ENCODE measurements at places on chromosomes 6 and 20.

DNA sequence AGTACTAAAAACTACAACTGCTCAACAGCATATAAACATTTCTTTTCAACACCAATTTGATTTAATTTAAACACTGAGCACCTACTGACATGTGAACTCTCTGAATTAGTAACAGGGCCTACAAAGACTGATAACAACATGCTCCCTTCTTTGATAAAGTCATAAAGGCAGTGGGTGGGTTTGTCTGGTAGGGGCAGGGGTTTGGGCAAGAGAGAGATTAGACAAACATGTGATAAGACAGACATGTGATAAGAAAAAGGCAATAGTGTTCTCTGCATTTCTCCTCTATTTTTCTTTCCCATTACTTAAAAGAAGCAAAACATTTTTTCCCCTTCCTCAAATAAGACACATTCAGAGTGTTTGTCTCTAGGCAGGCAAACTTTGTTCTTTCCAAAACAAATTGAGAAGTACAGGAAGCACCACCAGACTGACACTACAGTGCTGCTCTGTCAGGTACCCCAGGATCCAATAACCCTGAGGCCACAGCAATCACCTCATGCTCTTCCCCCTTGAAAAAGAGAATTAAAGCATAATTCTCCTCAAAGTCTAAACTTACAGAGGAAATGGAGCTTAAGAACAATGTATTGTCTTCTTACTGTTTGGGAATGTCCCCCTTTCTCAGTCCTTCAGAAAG is 11.9 kb downstream of the C6orf52 start:
- no peak for DNase-seq

DNA sequence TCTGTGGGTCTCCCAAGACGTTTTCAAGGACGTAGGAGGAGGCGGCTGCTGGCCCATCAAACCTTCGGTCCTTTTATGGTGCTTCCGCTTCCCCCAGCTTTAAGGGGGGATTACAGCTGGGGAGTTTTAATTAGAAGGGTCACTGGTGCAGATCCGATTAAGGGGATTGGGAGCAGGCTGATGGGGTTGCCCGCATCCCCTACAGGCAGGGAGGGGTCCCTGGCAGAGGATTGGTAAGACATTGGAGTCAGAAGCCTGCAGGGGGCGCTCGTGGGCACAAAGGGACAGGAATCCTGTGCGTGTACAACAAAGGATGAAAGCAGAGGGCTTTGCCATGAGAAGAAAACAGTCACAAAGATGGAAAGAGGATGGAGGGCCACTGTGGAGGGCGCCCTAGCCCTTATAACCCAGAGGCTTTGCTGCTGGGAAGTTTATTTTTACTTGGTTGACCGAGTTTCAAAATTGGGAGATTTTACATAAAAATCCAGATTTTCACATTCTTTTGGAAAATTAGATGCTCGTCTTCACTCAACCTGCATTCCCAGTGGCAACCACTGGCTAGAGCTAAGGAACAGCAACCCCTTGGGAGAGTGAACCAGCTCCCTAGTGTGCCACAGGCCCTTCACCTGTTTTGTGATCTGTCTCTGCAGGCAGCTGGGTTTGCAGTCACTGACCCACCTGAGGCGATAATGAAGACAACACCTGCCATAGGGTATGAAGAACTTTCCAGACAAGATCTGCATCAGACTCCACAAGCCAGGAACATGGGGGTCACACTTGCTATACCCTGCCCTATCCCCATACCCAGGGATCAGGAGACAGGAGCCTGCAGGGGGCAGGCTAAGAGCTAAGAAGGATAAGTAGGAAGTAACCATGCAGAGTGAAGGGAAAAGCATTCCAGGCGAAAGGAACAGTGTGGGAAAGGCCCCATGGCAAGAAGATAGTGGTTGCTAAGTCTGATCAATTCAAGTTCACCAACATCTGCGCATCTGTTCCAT is 97.7 kb downstream of the KCNB1 start:
- peak; percentile 83 for DNase-seq

DNA sequence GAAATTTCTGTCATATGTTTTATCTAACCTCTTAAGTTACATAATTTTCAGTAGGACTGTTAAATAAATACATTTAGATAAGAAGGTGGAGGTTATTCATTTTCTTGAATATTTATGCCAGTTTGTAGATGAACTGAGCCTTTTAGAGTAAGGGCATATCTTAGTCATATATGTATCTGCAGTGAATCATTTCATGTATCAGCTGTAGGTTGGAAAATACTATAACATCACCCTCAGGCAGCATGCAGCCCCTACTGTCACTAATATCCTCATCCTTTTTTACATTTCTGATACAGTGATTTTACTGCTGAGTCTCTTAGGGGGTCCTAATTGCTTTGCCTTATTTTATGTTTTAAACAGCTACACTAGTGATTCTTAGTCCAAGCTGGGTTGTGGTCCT is 19.5 kb upstream of the SUMO4 start:
- no peak for DNase-seq

DNA sequence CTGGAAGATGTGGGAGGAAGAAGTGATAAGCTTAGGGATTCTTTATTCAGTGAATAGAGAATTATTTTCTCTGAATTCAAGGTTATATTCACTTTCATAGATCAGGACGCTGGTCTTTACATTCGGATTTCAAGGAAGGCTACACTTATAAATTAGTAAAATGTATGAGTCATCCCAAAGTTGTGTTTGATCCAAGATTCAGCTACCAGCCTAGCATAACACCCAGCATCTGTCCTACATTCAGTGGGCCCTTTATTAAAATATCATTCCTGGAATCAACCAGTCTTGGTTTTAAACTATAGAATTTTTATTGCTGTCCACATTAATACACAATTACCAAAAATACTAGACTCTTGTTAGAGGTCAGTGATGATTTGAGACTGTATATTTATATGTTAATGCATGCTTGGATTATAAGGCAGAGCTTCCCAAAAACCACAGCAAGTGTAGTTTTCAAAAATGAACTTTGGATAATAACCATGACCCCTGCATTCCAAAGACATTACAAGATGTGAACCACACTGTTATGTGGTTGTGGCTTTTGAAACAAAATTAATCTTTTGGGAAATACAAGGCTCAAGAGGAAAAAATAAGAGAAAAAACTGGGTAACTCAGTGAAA is 210.7 kb upstream of the CNR1 start:
- DNase-seq = peak; percentile 67

DNA sequence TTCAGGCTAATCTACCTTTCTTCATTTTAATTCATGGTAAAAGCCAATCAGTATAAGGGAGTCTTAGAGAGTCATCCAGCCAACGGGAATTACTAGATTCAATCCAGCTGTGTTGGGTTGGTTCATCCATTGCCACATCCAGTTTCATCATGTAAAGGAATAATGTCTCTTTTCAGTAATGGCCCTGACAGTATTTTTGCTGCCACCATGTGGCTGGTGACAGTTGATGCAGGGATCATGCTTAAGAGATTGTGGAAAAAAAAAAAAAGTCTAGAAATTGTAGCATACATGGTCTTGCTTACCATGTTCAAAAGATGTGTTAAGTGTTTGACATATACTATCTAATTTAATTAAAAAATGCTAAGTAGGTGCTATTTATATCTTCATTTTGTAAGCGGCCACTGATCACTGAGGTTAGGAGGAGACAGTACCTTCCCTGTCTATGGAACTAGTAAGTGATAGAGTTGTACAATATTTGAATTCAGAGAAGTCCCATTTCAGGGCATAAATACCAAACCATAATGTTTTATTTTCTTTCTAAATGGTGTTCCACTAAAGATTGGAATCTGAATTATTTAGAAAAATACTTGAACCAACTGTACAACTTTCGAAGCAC is 135.9 kb downstream of the KHDRBS2 start:
- peak; percentile 73 for DNase-seq

DNA sequence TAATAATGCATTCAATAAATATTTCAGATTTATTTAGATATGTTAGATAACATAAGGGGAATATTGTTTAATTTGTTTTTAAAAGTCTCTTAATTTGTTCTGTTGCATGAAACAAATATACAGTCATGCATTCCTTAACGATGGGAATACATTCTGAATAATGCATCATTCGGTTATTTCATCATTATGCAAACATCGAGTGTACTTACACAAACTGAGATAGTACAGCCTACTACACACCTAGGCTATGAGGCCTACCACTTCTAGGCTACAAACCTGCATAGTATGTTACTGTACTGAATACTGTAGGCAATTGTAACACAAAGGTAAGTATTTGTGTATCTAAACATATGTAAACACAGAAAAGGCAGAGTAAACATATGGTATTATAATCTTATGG is 118.7 kb downstream of the EPHA7 start:
- no peak for DNase-seq

GRCh38 chr6:108549241-108549640 is 11.5 kb upstream of the FOXO3 start:
- DNase-seq = no peak

DNA sequence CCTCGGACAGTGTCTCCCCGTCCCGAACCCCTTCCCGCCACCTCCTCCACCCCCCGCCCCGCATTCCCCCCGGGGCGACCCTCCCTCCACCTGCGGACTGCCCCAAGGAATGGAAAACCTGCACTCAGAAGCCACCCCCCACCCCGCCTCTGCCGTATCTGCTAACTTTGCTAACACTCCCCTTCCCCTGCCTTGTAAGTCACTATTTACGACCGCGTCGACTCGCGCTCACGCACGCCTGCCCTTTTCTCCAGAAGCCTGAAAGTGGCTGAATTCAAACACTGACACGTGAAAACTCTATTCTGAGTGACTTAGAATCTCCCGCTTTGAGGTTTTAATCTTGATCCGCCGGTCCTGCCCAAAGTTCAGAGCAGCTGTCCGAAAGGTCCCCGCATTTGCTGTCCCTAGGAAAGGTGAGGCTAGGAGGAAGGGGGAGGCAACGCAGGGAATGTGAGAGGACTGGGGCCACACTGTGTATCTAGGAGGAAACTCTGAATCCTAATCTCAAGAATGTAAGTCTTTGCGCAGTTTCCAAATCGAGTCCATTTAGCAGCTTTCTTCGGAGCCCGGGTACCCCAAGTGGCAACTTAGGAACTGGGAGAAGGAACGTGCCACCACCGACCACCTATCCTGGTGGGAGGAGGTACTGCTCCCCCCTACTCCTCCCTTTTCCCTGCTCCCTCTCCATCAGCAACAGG is 9.3 kb upstream of the POU3F2 start:
- no peak for DNase-seq

DNA sequence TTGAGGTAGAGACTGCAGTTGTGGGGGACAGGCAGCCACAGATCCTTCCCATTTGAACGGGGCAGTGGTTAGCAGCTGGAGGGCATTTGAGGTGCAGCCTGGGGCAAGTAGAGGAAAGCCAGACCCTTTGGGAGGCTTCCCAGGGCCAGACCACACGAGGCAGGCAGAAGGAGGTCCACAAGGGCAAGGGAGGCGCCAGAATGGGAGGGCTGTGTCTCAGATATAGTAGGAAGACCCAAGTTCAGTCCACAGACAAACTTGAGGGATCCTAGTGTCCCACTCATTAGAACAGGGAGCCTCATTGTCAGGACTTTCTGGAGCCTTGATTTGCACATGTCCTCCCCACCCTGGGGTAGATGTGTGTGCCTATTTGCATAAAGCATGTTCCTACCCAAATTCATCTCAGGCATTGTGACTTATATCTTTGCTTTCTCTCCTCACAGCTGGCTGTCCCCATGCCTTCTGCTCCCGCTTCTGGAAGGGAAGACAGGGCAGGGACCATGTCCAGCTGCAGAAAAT is 166.0 kb downstream of the VEGFA start:
- DNase-seq = no peak

GRCh38 chr6:129565366-129565765 is 144.6 kb downstream of the ARHGAP18 start:
- no peak for DNase-seq

GRCh38 chr6:144769142-144769541 is 484.0 kb downstream of the UTRN start:
- no peak for DNase-seq

DNA sequence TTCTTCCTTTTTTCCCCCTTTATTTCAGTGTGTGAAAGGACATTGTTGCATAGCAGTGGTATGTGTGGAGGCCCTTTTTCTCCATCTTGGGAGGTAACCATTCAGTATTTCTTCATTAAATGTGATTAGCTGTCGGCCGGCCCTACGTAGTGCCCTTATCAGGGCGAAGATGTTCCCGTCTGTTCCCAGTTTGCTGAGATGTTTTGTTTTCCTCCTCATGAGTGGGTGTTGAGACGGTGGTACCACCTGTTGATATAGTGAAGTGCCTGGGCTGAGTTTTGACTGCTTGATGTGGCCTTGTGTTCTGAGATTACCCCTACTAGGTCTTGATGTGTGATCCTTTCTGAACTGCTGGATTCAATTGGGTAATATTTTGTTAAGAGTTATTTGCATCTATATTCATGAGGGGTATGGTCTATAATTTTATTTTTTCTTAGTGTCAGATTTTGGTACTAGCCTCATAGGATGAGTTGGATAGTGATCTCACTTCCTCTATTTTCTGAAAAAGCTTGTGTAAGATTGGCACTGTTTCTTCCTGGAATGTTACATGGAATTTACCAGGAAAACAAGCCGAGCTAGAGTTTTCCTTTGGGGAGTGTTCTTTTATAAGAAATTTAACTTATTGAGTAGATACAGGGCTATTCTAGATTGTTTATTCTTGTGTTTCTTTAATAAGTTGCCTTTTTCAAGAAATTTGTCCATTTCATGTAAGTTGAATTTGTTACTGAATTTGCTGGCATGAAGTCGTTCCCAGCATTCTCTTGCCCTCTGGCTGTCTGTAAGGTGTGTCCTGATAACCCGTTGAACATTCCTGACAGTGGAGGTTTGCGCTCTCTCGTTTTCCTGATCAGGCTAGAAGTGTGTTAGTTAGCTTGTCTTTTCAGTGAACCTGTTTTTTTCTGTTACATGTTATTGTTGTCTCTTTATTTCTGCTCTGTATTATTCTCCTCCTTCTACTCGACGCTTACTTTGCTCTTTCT is 4.3 kb downstream of the MTG2 start:
- DNase-seq = no peak

DNA sequence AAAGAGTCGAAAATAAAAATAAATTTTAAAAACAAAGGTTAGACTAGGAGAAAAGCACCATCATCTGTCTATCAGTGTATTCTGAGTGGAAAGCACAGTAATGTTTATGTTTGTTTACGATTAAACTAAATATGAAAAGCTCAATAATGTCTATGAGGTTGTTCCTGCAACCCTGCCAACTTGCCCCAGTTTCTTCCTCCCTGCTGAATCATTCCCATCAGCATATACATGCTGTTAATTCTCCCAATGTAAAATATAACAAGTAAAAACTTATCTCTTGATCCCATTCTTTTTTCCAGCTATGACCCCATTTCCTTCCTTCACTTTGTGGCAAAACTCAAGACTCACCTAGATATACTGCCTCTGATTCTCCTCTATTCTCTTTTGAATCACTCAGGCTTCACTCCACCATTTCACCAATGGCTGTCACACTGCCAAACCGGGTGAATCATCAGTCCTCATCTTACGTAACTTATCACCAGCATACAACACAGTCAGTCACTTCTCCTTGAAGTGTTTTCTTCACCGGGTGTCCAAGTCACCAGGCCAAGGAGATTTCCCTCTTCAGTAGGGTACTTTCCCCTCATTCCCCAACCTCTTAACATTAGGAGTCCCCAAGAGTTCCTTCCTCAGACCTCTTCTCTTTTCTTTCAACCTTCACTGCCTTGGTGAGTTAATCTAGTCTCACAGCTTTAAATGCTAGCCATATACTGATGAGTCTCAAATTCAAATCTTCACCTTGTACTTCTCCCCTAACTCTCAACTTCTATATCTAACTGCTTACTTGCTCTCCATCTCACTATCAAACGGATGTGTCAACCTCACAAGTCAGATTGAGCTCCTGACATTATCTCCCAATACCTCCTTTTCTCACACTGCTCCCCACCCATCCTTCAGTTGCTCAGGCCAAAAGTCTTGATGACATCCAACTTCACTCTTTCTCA is 6.2 kb downstream of the TMEM242 start:
- peak; percentile 95 for DNase-seq

- DNase-seq = no peak
Observed at GRCh38 chr6:167398214-167399050, 73.5 kb downstream of the TTLL2 start.
